KBM-7 (cell line): ENCODE measurements at places on chromosomes 12 and 14.

- no peak for DNase-seq
Observed at GRCh38 chr12:25691865-25692114, 138.7 kb upstream of the LMNTD1 start.

DNA sequence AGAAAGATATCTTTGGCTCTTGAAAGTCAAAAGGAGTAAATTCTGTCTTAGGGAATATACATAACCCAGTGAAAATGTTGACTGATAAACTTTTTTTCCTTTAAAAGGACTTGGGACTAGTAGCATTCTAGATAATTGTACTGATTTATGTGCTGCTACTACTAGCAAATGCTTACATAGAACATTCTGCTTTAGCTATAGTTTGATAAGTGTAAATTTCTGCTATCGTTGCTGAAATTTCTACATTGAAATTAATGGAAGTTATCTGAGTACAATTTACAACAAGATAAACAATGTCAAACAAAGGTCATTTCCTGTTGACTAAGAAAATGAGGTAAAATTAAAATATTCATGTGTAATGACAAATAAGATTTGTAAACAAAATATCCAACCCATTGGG lies 48.3 kb upstream of the CNTN1 start:
- DNase-seq, result no peak

DNA sequence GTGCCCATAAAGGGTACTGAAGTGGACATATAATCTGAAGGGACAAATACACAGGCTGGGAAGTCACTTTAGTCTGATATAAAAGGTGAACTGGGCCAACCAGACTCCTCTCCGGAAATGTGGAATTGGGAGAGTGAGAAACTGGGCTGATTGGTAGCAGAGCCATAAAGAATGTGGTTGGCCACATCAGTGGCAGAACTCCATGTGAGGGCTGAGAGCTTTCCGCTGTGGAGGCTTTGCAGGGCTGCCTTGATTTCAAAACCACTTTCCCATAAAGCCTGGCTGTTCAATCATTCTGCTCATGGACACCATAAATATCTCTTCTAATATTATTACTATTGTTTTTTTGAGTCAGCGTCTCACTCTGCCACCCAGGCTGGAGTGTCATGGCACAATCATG lies 220.3 kb downstream of the MON2 start:
- DNase-seq, result no peak

DNA sequence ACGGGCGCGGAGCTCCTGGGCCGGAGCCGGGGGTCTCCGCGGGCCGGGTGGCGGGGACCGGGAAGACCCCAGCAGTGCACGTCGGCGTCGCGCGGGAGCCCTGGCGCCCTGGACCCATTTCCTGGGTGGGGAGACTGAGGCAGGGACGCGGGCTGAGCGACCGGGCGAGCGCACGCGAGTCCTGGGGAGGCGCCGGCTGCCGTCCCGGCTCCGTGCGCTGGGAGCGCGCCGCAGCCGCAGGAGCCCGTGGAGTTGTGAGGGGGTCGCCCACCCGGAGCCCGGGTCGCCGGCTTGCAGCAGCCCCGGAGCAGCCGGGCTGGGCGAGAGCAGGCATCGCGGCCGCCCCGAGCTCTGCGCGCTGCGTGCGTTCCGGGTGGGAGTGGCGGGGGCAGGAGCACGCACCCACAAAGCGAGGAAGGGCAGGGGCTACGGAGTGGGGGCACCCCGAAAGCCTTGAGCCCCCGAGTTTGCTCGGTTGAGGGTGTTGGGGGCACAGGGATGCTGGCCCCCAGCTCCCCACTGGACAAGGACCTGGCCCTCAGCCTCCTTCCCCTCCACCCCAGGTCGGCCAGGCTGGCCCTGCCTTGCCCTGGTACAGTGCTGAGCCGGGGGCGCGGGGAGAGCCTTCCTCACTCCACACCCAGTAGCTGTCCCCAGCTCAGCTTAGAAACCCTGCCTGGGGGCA lies 620 bp downstream of the MMP17 start:
- DNase-seq, result peak; percentile 25

- peak; percentile 63 for DNase-seq
Observed at GRCh38 chr12:2431810-2432209, 363.0 kb upstream of the FKBP4 start.

GRCh38 chr12:60977966-60978365 lies 1282.2 kb upstream of the USP15 start:
- DNase-seq, result peak; percentile 1

- no peak for DNase-seq
Observed at GRCh38 chr12:5276327-5276880, 155.5 kb upstream of the NTF3 start.

- no peak for DNase-seq
Observed at GRCh38 chr12:105906561-105906960, 232.2 kb downstream of the NUAK1 start.

DNA sequence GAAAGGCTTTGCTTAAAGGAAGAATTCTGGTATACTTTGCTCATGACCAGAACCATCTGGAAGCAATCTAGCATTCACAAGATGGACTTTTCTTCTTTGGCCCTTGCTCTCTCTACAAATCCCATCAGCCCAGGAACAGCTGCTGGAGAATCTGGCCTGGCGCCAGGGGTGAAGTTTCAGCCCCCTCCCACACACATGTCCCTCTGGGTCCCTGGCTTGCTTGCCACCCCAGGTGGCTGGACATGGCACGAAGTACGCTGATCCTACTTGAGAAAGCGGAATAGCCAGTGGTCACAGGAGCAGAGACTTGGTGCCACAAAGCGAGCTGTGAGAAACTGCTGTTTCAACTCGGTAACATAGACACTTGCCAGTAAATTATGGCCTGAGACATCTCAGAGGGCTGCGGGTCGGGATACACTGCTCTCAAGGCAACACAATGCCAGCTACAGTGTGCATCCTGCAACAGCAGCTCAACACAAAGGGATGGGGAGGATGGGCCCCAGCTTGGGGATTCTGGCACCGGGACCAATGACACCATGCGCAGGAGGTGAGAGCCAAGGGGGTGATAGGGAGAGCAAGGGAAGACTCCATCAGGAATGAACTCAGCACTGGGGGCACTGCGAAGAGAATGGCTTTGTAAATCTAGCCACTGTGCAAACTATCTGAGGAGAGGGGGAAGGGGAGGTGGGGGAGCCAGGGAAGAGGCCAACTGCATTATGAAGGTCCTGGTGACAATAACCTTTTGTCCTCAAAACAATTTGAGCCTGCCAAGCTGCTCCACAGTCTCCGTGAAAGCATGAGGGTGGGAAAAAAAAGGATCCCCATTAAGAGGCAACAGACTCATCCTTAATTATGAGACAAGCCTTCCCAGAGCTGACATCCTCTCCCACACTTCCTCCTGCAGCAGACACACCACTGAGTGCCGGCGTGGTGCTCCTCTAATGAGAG lies 219.9 kb downstream of the PPM1H start:
- no peak for DNase-seq
